CD8-positive, alpha-beta memory T cell (primary cell): ENCODE measurements at places on chromosomes 16 and 17.

DNA sequence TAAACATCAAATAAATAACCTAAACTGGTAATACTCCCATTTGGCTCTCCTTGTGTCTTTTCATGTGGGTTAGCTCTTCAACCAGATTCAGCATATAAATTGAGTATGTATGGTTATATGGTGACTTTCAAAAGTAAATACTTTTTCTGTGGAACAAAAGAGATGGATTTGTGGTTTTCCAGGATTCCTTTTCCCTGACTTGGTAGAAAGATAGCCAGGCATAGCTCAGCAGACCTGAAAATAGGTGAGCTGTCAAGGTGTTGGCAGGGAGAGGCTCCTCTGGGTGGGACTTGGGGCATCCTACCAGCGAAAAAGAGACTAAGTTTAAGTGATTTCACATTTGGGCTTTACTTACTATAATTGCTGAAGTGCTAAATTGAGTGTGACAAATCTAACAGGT is 80.3 kb downstream of the FTO start:
- DNase-seq: no peak

- peak; percentile 75 for DNase-seq
Observed at GRCh38 chr16:85420501-85421337, 192.4 kb upstream of the GSE1 start.

- no peak for DNase-seq
Observed at GRCh38 chr16:12976496-12976895, 75.1 kb downstream of the SHISA9 start.

DNA sequence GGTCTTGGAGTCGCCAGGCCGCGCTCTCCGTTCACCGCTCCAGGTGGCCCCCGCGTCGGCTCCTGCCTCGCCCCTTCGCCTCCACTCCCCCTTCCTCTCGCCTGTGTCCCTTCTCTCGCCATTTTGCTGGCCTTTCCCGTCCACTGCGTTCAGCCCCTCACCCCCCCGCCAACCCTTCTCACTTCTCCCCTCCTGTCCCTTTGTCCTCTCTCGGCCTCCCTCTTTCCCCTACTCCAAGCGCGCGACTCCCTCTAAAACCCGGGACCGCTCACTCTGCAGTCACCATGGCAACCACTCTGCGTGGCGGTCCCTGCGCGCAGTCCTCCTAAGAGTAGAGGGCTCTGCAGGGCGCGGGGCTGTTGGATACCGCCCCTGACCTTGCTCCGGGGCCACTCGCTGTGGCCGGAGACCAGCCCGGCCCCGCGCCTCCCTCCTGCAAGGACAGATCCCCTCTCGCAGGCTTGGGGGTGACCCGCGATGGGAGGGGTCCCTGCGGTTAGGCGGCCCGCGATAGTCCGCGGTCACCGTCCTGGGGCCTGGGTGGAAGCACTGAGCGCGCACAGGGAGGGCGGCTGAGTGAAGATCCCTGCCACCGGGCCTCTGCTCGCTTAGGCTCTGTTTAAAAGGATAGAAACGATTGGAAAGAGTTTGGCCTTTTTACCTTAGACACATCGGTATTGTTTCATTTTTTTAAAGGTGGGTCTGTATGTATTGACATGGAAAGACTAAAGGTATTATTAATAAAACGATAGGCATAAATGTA is 454 bp downstream of the CCDC40 start:
- no peak for DNase-seq

DNA sequence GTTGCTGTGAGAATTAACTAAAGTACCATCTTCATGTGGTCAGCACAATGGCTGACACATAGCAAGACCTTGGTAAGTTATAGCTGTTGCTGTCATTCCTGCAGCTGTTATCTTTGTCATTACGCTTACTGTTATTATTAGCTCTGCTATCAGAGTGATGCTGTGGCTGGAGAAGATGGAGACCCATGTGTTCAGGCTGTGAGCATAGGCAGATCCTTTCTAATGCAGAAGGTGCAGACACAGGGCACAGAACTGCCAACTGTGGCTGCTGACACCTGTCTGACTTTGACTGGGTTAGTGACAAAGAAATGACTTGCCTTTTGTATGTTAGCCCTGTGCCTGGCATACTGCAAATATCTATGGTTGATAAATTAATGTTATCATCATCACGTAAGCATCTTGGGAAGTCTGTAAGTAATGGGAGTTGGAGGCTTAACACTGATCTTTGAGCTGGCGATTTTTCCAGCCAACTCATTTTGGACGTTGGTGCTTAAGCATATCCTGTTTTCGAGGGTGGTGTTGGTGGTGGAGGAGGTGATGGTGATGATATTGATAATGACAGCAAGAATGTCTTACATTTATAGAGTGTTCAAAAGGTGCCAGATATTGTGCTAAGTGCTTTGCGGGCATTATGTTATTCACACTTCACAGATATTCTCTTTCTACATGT is 695.3 kb downstream of the WWOX start:
- peak; percentile 13 for DNase-seq

GRCh38 chr17:4229627-4230541 is 33.9 kb downstream of the ANKFY1 start:
- no peak for DNase-seq

DNA sequence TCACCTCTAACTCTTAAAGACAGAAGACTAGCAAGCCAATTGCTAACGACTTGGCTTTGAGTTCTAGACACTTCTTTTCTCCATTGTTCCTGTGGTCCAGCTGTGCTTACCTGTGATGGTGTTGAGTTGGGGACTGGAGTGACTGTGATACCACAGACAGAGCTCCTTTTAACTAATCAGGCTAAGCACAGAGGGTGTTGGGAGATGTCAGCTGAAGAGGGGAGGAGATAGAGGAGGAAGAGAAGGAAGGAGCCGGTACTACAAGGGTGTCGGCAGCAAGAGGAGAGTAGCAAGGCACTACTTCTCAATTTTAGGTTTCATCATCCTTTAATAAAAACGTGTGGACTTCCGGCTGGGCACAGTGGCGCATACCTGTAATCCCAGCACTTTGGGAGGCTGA is 5.1 kb upstream of the MYO1D start:
- DNase-seq: no peak
